ENCODE measurements at places on chromosomes 1 and 21.

DNA sequence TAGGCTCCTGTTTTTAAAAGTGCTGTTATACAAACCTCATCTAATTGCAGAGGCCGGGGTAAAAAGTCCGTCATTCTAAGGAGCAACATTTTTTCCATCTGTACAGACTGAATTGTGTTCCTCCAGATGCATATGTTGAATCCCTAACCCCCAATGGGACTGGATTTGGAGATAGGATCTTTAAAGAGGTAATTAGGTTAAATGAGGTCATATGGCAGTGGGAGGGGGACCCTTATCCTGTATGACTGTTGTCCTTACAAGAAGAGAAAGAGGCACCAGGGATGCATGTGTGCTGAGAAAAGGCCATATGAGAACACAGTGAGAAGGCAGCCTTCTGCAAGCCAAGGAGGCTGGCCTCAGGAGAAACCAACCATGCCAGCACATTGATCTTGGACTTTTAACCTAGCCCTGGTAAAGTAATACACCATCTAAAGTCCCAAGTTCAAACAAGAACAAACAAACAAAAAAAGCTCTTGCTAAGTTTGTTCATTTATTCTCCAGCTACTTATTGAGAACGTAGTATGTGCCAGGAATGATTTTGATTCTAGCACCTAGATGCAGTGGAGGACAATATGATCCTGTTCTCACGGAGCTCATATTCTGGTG is 352.4 kb downstream of the NTNG1 start:
- DNase-seq = no peak

- no peak for DNase-seq
Measured at GRCh38 chr1:98674075-98674781, 12.7 kb downstream of the SNX7 start.

- no peak for DNase-seq
Measured at GRCh38 chr1:2372551-2373490, 18.5 kb downstream of the MORN1 start.

GRCh38 chr1:85330711-85331290 is 54.4 kb upstream of the BCL10 start:
- no peak for DNase-seq

- no peak for DNase-seq
Measured at GRCh38 chr1:103106426-103107341, 1.6 kb downstream of the COL11A1 start.

- no peak for DNase-seq
Measured at GRCh38 chr1:85838238-85838637, 130.0 kb upstream of the ZNHIT6 start.

- no peak for DNase-seq
Measured at GRCh38 chr1:77888781-77889642, 588 bp downstream of the NEXN start.

DNA sequence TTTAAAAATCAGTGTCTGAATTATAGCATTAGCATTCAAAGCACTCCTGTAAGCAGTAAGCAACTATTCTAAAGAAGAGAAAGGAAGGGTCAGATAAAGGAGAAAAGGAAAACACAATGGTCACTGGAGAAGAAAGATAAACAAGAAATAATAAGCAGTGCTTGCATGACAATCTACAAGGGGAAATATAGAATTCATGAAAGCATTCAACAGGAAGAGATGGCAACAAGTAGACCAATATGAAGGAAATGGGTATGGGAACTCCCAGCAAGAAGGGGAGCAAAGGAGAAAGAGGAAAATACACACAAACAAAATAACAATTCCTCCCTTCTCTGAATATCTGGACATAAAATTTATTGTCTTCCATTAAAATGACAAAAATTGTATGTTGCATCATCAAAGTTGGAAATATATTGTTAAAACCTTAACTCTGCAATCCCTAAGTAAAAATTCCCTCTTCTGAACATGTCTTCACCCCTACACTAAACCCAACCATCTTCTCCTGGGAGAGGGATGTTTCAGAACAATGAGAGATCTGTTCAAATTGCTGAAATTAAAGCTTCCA is 206.3 kb upstream of the SAMSN1 start:
- no peak for DNase-seq

DNA sequence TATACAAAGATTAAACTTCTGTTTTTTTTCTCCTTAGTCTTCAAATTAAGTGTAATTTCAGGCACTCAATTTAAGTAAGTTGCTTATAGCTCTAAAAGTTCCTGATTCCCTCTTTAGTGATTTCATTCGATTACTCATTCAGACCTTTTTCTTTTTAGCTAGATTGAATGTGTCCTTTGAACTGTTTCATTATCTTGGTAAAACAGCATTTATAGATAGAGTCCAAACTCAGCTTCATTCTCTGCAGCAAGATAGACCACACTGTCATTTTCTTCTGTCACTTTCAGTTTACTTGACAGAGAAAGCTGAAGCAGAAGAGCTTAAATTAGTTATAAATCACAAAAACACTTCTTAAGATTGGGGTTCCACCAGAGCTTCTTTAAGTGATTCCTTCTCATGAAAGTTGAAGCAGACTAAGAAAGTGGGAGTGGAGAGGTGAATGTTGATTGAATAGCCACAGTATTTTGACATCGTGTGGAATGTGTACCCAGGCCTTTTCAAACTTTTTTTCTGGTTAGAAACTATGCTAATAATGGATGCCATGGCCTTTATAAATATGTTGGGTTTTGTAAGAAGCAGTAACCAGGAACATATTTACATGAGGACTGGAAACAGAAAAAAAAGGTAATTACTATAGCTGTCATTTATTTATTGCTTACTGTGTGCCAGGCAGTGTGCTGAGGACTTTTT is 52.2 kb downstream of the ZBTB40 start:
- DNase-seq = no peak

DNA sequence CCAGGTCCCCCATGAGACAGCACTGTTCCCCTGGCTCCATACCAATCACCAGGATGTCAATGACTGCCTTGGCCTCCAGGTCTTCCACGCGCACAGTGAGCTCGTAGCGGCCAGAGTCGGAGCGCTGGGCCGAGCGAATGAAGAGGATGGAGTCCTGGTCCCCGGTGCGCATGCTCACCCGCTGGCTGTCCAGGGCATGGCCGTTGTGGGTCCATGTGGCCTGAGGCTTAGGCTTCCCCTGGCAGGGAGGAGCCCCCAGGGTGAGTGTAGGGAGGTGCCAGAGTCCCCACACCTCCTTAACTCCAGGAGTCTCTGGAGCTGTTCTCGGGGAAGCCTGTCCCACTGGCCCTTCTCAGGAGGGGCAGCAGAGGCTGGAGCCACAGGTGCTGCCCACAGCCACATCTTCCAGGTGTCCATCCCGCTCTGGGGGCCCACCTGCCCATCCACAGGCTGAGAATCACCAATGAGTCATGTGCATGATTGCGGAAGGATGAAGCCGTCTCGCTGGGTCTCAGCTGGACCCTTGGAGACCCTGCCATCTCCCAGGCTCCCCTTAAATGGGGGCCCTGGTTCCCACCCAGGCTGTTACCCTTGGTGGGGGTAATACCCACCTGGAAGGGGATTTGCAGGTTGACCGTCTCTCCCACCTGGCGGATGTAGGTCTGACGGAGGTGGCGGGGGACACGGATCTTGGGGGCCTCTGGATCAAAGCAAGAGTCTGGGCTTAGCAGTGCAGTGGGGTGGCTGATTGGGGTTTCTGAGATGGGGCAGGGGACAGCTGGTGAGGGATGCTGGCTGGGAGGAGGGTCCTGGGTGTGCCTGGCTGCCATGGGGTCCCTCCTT is 4.1 kb downstream of the MYBPH start:
- DNase-seq = no peak

GRCh38 chr1:18795002-18795689 is 64.3 kb downstream of the TAS1R2 start:
- no peak for DNase-seq

GRCh38 chr1:55724551-55725325 is 509.6 kb upstream of the USP24 start:
- DNase-seq = no peak

DNA sequence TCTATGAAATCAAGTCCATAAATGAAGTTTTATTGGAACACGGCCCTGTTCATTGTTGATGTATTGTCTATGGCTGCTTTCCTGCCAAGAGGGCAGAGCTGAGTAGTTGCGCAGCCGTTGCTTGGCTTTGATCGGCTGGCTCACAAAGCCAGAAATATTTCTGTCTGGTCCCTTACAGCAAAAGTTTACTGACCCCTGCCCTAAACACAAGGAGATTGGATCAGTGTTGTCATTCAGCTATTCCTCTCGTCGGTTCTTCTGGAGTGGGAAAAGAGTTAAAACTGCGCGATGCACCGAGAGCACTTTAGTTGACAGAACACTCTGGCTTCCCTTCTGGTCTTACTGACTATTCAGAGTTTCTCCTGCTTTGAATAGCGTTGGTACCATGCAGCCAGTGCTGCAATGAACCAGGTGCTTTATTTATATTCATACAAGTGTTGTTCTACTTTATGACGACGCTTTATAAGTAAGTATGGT is 868 bp downstream of the ZBTB40 start:
- no peak for DNase-seq

GRCh38 chr1:242030071-242030470 is 31.2 kb upstream of the MAP1LC3C start:
- DNase-seq = no peak

- DNase-seq = no peak
Measured at GRCh38 chr1:212346601-212347000, 61.4 kb downstream of the PPP2R5A start.

DNA sequence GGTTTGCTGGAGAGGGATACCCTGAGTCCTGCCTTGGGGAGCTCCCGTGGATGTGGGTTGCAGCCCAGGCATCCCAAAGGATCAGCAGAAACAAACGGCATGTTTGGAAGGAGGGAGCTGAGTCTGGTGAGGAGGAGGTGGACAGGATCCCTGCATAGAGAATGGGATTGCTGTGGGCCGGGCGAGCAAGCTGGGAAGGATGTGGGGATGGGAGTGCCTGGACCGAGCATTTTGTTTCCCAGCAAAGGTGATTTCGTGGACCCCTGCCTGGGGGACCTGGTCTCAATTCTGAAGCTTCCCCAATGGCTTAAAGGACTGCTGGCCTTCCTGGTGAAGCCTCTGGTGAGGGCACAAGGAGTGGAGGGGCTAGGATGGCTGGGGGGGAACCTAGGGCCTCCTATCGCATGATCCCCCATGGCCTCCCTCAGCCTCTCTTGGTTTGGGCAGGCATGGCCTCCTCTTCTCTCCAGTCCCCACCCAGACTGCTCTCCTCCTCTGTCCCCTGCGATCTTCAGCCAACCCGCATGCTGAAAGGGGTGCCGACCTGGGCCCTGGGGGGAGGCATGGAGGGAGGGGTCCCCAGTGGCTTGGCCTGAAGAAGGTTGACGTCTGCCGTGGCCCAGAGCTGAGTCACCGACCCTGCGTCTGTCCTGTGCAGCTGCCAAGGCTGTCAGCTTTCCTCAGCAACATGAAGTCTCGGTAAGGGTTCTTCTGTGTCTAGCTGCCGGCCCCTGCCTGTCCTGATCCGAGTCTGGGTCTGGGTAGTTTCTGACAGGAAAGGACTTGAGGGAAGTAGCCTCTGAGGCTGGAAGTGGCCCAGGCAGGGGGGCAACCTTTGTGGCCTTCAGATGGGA is 16.3 kb downstream of the FAAH start:
- no peak for DNase-seq

GRCh38 chr1:174008269-174008668 is 13.9 kb downstream of the RC3H1 start:
- DNase-seq = no peak

GRCh38 chr1:181443231-181443853 is 40.0 kb upstream of the CACNA1E start:
- no peak for DNase-seq

- DNase-seq = no peak
Measured at GRCh38 chr1:117657031-117657430, 51.2 kb downstream of the TENT5C start.

- no peak for DNase-seq
Measured at GRCh38 chr1:172381946-172382345, 38.5 kb upstream of the C1orf105 start.

GRCh38 chr1:82948386-82948785 is 1050.5 kb downstream of the TTLL7 start:
- no peak for DNase-seq

DNA sequence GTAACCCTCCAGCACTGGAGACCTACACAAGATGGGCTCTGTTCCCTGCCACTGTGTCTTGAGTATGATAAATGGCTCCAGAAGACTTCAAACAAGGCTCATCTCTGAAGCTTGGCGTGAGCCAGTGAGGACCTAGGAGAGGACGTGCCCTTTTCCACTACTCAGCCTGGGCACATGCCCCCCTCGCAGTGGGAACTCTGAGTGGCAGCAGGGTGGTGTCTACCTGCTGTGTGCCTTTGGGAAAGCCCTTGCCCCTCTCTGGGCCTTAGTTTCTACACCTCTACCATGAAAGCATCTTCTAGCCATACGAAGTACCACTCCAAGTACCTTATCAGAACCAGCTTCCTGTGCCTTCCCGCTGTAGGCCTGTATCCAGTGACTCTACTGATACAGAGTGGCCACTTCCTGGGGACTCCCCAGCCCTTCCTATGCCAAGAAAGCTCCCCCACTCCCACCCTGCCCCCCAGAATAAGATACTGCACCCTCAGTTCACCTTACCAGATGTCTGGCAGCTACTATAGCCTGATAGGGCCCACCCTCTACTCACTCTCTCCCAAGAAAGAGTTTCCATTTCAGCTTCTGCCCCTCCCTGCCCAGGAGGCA is 3.1 kb upstream of the MOB3C start:
- no peak for DNase-seq

- DNase-seq = no peak
Measured at GRCh38 chr1:245475961-245476516, 321.3 kb downstream of the KIF26B start.

DNA sequence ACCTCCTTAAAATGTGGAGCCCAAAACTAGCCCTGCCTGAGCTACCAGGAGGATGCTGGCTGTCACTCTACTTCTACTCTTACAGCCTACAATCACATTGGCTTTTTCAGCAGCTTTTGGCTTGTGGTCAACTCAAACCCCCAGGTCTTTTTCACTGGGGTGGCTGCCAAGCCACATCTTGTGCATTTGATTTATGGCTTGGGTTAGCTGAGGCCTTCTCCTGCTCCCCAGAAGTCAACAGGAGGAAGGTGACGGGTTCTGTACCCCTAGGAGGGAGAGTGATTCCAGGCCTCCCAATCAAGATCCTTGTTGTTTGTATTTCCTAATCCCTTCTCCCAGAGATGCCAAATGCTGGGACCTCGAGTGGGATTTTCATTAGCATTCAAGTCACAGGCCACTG is 124.3 kb downstream of the LACTBL1 start:
- DNase-seq = no peak

DNA sequence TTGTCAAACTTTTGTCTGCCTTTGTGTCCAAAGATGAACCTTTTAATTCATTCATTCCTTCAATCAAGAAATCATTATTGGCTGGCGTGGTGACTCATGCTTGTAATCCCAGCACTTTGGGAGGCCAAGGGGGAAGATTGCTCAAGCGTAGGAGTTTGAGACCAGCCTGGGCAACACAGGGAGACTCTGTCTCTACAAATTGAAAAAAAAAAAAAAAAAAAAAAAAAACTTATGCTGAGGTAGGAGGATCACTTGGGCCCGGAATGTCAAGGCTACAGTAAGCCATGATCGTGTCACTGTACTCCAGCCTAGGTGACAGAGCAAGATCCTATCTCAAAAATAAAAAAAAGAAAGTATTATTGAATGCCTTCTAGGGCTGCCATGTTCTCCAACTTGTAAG is 51.3 kb upstream of the CXADR start:
- DNase-seq = no peak

- DNase-seq = no peak
Measured at GRCh38 chr1:85502625-85503083, 37.7 kb upstream of the DDAH1 start.
